Activated CD4-positive, alpha-beta memory T cell treated with anti-CD3 and anti-CD28 coated beads for 36 hours (primary cell): ENCODE measurements at places on chromosomes 5 and 9. TPM values are rescaled to one million over a fixed set of nuclear protein-coding genes. Genes with fewer than 3 reads are reported as not detected.

Gene TMEM215
- total RNA-seq = not detected

Gene ISL1
- not detected for total RNA-seq

DNA sequence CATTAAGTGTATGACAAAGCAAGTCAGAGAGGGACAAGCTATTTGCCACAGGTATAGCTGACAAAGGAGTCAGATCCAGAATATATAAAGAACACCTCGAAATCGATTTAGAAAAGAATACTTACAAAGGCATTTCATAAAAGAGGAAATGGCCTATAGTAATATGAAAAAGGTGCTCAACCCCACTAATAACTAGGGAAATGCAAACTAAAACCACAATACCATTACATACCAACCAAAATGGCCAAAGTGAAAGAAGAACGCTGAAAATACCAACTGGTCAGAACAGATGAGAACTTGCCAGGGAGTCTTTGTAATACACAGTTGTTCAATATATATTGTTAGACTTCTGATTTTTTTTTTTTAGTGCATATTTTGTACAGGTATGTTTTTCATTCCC lies 152.9 kb downstream of the CDC42SE2 start:
- DNase-seq = no peak

- DNase-seq = no peak
These were observed 6.3 kb upstream of the ASB6 start for GRCh38 chr9:129648092-129648763.

- no peak for DNase-seq
These were observed 12.7 kb downstream of the ABLIM3 start for GRCh38 chr5:149153751-149154610.
